Activated T-helper 1 cell treated with anti-CD3 and anti-CD28 coated beads, Interleukin-12 subunit alpha, Interleukin-12 subunit beta, Interleukin-2, Interleukin-4 antibody, amounts not matched to agents 30 ng/mL and 10 ng/mL and 1 ng/mL, durations not matched to agents 14 hours and 24 hours and 36 hours (primary cell): ENCODE measurements at places on chromosomes 3 and 15. TPM values are rescaled to one million over a fixed set of nuclear protein-coding genes. Genes with fewer than 3 reads are reported as not detected.

Gene MEIS2
- total RNA-seq, result not detected in 2 replicates

Gene ARL14
- not detected in 2 replicates for total RNA-seq

Gene NMB
- 3.0 and 3.5 TPM in 2 replicates for total RNA-seq

Gene LIPC
- 0.62 and 0.69 TPM in 2 replicates for total RNA-seq

Gene CTXN2
- total RNA-seq, result not detected in 2 replicates

Gene PPP1R14D
- total RNA-seq, result not detected in 2 replicates

Gene TEX9
- 0.67 and 0.78 TPM in 2 replicates for total RNA-seq

Gene GTPBP8
- 22.6 and 25.0 TPM in 2 replicates for total RNA-seq

Gene CHMP2B
- 28.2 and 29.6 TPM in 2 replicates for total RNA-seq

Gene EFCC1
- 0.21 and 0.22 TPM in 2 replicates for total RNA-seq

Gene NDUFB4
- total RNA-seq, result 107 and 108 TPM in 2 replicates

Gene CATSPER2
- total RNA-seq, result 8.1 and 8.9 TPM in 2 replicates

Gene CCR1
- 22.6 and 23.2 TPM in 2 replicates for total RNA-seq

Gene ACAD11
- 14.1 and 14.3 TPM in 2 replicates for total RNA-seq

Gene PRKCD
- total RNA-seq, result 24.8 and 28.0 TPM in 2 replicates

Gene DISP2
- 0.02 and 0.54 TPM in 2 replicates for total RNA-seq

Gene CCDC54
- not detected in 2 replicates for total RNA-seq

Gene GOLGA8M
- 1.1 and 1.5 TPM in 2 replicates for total RNA-seq

Gene COL6A5
- total RNA-seq, result 0.02 and 0.16 TPM in 2 replicates

Gene ZBTB11
- total RNA-seq, result 29.0 and 31.9 TPM in 2 replicates

Gene ITPKA
- total RNA-seq, result 2.8 and 3.1 TPM in 2 replicates

Gene AADAC
- not detected in 2 replicates for total RNA-seq

Gene CLDN11
- not detected in 2 replicates for total RNA-seq

Gene BFSP2
- total RNA-seq, result not detected in 2 replicates

Gene IL17RE
- 3.2 and 3.5 TPM in 2 replicates for total RNA-seq

Gene MAP6D1
- 2.1 and 2.2 TPM in 2 replicates for total RNA-seq

Gene SNRPA1
- 176 and 184 TPM in 2 replicates for total RNA-seq

Gene CCR8
- total RNA-seq, result 7.1 and 8.9 TPM in 2 replicates

Gene ROPN1
- not detected in 2 replicates for total RNA-seq

Gene NEO1
- 5.6 and 9.1 TPM in 2 replicates for total RNA-seq
